ENCODE measurements at places on chromosomes 11 and 22.

DNA sequence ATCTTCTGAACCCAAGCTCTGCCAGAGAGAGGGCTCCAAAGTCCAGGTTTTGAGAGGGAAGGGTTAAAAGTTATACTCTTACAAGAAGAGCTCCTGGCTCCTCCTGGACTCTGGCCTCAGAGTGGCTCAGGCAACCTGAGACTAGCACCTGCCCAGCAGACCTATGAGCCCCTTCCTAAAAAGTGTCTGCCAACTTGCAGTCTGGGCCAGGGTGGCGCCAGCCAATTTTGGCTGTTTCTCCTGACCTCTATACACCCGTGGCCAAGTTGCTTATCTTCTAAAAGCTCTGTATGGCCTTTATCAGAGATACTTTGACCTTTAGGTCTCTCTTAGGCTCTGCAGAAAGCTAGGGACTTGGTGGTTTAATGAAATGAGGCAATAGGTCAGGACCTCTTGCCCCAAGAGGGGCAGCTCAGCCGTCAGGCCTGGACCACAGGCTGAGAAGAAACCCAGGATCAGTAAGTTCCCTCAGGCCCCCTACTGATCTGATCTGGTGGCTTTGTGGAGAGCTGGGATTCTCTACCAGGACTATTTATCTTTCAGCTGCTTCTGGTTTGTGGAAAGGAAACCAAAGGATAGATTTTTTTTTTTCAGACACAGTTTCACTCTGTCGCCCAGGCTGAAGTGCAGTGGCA is 10.3 kb upstream of the UCP3 start:
- no peak for DNase-seq

- DNase-seq, result no peak
Observed at GRCh38 chr11:125218336-125218735, 53.8 kb downstream of the PKNOX2 start.

DNA sequence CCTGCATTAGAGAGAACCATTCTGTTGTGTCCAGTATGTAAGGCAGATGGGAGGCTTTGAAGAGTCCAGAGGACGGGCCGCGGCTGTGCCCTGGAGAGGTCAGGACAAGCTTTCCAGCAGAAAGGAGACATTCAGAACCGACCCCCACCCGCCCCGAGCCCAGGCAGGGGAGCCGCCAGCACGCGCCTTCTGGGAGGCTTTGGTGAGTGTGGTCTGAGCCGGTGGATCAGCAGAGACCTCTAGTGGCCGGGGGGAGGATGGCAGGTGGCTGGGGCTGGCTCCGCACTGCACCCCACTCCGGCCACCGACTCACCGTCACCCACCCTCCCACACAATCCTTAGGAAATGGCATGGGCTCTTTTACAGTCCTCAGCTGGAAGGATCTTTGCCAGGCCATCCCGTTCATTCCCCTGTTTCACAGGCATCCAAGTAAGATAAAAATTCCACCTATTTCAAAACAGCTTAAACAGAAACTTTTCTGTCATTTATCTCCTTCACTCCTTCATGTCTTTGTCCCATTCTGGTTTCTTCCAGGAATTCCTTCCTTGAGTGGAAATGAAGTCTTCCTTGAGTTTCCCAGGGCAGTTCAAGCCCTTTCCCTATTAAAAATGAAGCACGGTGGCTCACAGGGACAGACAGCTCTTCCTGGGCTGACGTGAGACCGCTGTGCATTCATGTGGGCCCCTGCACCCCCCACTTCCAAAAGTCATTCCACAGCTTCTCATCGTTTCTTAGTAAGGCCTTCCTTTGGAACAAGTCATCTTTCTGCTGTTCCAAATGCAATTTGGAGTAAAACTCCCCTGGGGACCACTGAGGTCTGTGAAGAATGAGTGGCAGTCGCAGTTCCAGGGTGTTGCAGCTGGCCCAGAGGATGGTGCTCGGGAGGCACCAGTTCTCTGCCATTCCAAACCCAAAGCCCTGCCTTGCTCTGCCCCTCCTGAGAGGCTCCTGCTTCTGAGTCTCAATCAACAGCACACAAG is 91.0 kb downstream of the FEZ1 start:
- peak; percentile 34 for DNase-seq

- DNase-seq, result no peak
Observed at GRCh38 chr11:78711735-78712134, 137.1 kb upstream of the NARS2 start.

DNA sequence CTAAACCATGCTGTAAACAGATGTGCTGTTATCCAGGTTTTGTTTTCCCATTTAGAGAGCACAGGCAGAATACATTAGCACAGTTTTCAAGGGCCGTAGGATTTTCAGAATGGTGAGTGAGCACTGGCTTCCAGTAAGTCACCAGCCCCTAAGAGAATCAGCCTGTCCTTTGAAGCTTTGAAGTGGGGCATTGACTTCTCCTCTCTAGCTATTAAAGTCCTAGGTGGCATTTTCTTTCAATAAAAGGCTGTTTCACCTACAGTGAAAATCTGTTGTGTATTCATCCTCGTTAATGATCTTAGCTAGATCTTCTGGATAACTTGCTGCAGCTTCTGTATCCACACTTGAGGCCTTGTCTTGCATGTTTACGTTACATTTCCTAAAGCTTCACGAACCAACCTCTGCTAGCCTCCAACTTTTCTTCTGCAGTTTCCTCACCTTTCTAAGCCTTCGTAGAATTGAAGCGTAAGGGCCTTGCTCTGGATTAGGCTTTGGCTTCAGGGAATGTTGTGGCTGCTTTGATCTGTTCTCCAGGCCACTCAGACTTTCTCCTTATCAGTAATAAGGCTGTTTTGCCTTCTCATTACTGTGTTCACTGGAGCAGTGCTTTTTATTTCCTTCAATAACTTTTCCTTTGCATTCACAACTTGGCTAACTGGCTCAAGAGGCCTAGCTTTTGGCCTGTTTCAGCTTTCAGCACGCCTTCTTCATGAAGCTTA is 15.5 kb downstream of the CECR2 start:
- no peak for DNase-seq

- peak; percentile 21 for DNase-seq
Observed at GRCh38 chr11:64553554-64554201, 37.3 kb upstream of the SLC22A12 start.

DNA sequence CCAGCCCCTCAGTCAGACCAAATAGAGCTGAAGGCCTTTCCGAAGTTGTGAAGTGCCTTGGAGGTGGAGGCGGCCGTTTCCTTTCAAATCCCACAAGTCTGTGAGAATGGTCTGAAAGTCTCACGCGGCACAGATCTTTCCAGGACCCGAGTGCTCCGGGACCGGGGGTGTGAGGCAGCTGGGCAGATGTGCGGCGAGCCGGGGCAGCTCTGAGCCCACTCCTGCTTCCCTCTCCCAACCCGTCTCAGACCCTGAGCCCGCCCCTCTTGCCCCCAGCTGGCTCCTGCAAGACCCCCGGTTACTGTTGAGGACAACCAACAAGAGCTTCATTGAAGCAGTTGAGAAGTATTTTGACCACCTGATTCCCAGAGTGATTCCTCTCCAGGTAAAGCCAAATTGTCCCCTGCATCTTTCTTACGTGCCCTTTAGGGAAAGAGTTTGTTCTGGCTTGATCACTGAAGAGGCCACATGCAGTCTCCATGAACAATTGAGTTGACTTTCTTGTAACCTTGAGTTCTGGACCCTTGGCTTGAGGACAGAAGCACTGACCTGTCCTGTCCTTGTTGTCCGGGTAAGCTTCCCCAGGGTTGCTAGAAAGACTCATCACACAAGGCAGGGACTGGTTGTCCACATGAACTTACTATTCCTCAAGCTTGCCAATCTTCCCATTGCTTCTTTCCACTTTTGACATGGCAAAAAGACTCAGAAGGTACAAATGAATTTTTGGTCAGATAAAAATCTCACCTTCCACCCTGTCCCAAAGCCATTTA is 7.5 kb downstream of the GLB1L3 start:
- DNase-seq, result no peak

- no peak for DNase-seq
Observed at GRCh38 chr22:48869161-48869560, 958.5 kb downstream of the BRD1 start.

- no peak for DNase-seq
Observed at GRCh38 chr11:109785198-109785597, 308.0 kb upstream of the ZC3H12C start.

DNA sequence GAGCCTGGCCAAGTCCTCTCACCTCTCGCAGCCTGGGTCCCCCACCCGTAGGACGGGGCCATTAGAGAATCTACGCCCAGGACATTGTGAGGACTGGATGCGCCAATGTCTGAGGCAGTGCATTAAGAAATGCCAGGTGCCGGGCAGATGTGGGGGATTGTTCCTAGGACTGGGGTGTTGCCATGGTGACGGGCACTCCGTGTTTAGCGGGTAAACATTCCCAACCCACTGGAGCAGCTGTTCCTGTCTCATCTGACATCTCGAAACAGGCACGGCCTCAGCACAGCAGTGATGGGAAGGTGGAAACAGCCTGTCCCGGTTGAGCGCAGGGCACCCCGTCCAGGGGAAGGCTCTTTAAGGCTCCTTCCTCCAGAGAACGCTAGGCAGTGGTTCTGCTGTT is 99.6 kb upstream of the RTL6 start:
- DNase-seq, result no peak

GRCh38 chr22:17035246-17035645 is 27.2 kb upstream of the GAB4 start:
- no peak for DNase-seq

DNA sequence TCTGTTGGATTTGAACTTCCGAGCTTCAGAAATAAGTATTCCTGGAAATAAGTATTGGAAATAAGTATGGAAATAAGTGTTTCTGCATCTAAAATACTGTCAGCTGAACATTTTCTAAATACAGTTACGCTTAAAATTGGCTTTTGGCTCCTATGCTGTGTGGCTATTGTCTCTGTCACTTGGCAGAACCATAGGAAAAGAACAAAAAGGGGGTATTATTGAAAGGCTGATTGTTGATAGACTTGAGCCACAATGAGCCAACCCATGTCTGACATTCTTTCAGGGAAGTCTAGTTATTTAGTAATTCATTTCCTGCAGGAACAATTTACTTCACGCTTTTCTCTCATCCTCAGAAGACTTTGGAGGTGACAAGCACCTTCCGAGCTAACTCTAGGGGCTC is 32.5 kb upstream of the LARGE1 start:
- DNase-seq, result no peak

All from effector memory CD4-positive, alpha-beta T cell (primary cell).